ENCODE measurements at places on chromosomes 7 and 10. TPM values are rescaled to one million over a fixed set of nuclear protein-coding genes. Genes with fewer than 3 reads are reported as not detected.

DNA sequence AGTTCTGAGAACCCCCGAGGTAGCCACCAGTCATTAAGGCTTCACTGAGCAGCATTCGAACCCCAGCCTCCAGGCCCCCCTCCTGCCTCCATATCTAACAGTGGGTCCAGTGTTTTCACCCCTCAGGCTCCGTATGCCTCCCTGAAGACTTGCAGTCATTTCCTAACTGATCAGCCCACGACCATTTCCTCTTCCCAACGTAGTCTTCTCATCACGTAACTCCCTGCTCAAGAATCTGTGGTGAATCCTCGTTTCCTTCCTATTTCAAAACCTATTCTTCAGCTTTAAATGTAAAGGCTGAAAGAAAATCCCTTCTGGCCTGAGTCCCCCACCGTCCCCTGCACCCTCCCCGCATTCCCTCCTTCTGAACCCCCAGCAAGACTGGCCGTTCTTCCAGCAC, 21.1 kb downstream of the FRMD4A start:
- no peak overlapping the region for H3K4me3 ChIP-seq
- H3K4me1 ChIP-seq, result no peaks in the 10 kb centered on the region
- H3K36me3 ChIP-seq, result no peaks in the 10 kb centered on the region
- no peaks in the 10 kb centered on the region for H3K27me3 ChIP-seq
- H3K27ac ChIP-seq, result no peak overlapping the region

DNA sequence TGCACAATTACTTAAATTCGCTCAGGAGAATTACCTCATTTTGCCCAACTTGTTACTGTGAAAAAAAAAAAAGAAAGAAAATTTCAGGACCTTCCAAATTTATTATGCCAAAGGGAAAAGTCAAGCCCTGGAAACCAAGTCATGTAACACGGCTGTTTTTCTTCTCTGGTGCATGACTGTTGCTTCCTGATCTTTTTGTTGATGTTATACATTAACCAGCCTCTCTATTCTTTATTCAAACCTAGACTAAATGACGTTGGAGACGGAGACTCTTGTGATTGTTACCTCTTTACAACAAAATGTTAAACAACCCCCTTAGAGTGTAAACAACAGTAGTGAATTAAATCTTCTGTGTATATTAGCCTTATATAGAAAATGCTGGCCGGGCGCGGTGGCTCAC, 16.1 kb upstream of the ZC3HAV1 start:
- no peaks in the 10 kb centered on the region for H3K36me3 ChIP-seq
- no peak overlapping the region for H3K4me3 ChIP-seq
- no peak for DNase-seq

GRCh38 chr7:20227291-20227795, 10.2 kb upstream of the MACC1 start:
- H3K27ac ChIP-seq, result no peak overlapping the region
- no peaks in the 10 kb centered on the region for H3K27me3 ChIP-seq
- H3K36me3 ChIP-seq, result no peaks in the 10 kb centered on the region
- no peaks in the 10 kb centered on the region for H3K4me1 ChIP-seq
- DNase-seq, result no peak
- H3K4me3 ChIP-seq, result no peak overlapping the region

- no peak overlapping the region for H3K4me3 ChIP-seq
- no peaks in the 10 kb centered on the region for H3K27me3 ChIP-seq
- H3K27ac ChIP-seq, result no peak overlapping the region
These were observed 309.3 kb downstream of the KCNMA1 start for GRCh38 chr10:77328272-77328816.

DNA sequence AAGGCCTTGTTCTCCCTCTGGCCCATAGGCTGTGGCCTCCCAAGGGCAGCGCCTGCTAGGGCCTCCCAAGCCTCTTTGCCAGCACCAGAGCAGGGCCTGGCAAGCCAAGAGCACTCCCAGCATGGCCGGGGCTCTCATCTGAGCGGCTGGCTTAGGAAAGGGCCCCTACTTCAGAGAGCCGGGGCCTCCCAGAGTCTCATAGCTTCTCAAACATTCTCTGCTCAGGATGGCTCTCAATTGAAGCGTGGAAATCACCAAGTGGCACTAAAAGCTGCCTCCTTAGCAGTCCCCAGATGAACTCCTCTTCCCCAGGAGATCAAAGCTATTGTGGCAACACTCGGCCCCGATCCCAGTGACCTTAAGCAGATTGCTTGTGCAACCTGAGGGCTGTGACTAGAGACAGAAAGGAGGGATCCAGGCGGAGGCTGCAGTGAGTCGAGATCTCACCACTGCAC, 69.4 kb downstream of the FAM53B start:
- no peak overlapping the region for H3K27ac ChIP-seq
- H3K4me1 ChIP-seq, result peaks cover 4% of the 10 kb centered on the region
- no peak overlapping the region for H3K4me3 ChIP-seq
- no peaks in the 10 kb centered on the region for H3K36me3 ChIP-seq

GRCh38 chr10:70435241-70436085, 6.0 kb downstream of the NODAL start:
- no peaks in the 10 kb centered on the region for H3K36me3 ChIP-seq
- no peak overlapping the region for H3K4me3 ChIP-seq
- no peak overlapping the region for H3K27ac ChIP-seq
- H3K27me3 ChIP-seq, result peaks cover 20% of the 10 kb centered on the region
- no peak for DNase-seq

DNA sequence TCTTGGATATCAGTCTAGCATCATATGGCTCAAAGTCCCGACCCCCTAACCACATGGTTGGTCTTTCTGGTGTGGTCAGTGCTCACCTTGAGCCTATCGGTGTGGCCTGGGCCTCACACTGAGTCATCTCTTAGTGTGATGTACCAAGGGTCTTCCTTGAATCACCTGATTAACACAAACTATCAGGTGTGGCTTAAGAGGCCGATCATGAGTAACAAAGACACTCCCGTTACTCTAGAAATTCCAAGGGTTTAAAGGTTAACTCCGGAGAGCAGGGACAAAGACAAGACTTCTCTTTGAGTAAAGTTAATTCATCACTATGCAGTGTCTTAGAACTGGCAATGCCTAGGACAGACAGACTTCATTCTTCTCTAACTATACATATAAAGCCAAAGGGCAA, 52.3 kb upstream of the ARMC3 start:
- peaks cover 9% of the 10 kb centered on the region for H3K4me1 ChIP-seq
- no peak overlapping the region for H3K27ac ChIP-seq
- H3K27me3 ChIP-seq, result no peaks in the 10 kb centered on the region

- no peak overlapping the region for H3K4me3 ChIP-seq
- H3K4me1 ChIP-seq, result peaks cover 4% of the 10 kb centered on the region
- no peaks in the 10 kb centered on the region for H3K36me3 ChIP-seq
- peaks cover 1% of the 10 kb centered on the region for H3K27me3 ChIP-seq
- no peak for DNase-seq
- H3K27ac ChIP-seq, result no peak overlapping the region
These were observed 115.5 kb upstream of the AFAP1L2 start for GRCh38 chr10:114519756-114520293.

GRCh38 chr10:122018491-122018890, 29.5 kb downstream of the TACC2 start:
- H3K36me3 ChIP-seq, result no peaks in the 10 kb centered on the region
- H3K27me3 ChIP-seq, result no peaks in the 10 kb centered on the region
- H3K4me1 ChIP-seq, result no peaks in the 10 kb centered on the region
- no peak for DNase-seq
- no peak overlapping the region for H3K4me3 ChIP-seq
- no peak overlapping the region for H3K27ac ChIP-seq

- no peaks in the 10 kb centered on the region for H3K36me3 ChIP-seq
- H3K27me3 ChIP-seq, result no peaks in the 10 kb centered on the region
- H3K4me1 ChIP-seq, result no peaks in the 10 kb centered on the region
- no peak for DNase-seq
These were observed 139.9 kb upstream of the ZNF438 start for GRCh38 chr10:31171402-31172083.

DNA sequence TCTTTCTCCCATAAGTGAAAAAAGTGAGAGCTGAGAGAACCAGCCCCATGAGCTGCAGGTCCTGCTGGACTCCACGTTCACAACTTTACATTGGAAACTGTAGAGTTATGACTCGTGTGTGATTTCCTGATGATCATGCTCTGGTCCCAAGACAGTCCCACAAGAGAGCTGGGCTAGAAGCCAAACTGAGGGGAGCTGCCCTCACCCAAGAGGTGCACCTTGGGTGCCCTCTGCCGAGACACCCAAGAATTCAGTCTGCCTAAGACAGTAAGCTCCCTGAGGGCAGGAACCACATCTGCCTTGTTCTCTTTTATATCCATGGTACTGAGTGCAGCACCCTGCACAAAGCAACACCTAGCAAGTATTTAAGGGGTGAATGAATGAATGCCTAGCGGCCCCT, 112.8 kb upstream of the SFMBT2 start:
- DNase-seq, result no peak
- no peaks in the 10 kb centered on the region for H3K4me1 ChIP-seq
- H3K36me3 ChIP-seq, result no peaks in the 10 kb centered on the region
- H3K27ac ChIP-seq, result no peak overlapping the region
- H3K27me3 ChIP-seq, result no peaks in the 10 kb centered on the region

DNA sequence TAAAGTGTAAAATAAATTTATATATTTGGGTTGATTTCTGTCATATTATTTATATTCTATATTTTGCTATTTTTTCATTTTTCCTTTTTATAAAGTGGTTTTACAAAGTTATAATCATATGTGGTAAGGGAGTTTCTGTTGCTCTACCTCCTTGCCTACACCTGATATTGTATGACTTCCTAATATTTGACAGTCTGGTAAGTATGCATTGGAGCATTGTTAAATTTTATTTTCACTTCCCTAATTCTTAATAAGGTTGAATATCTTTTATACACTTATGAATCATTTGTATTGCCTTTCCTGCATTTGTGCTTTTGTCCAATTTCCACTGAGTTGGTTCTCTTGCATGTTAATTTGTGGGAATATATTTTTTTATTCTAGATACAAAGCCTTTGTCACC, 492.4 kb downstream of the GRID1 start:
- H3K27me3 ChIP-seq, result no peaks in the 10 kb centered on the region
- no peak for DNase-seq
- no peaks in the 10 kb centered on the region for H3K36me3 ChIP-seq
- H3K4me1 ChIP-seq, result no peaks in the 10 kb centered on the region
- no peak overlapping the region for H3K4me3 ChIP-seq

- no peak overlapping the region for H3K27ac ChIP-seq
- no peak overlapping the region for H3K4me3 ChIP-seq
- peaks cover 2% of the 10 kb centered on the region for H3K27me3 ChIP-seq
- H3K36me3 ChIP-seq, result no peaks in the 10 kb centered on the region
These were observed 102.9 kb upstream of the FAM20C start for GRCh38 chr7:89232-90019.

GRCh38 chr7:24457219-24457558, 116.1 kb upstream of the PALS2 start:
- H3K27me3 ChIP-seq, result no peaks in the 10 kb centered on the region
- no peaks in the 10 kb centered on the region for H3K36me3 ChIP-seq
- no peak for DNase-seq
- H3K4me1 ChIP-seq, result no peaks in the 10 kb centered on the region

- H3K4me3 ChIP-seq, result no peak overlapping the region
- no peaks in the 10 kb centered on the region for H3K4me1 ChIP-seq
- peaks cover 14% of the 10 kb centered on the region for H3K36me3 ChIP-seq
- no peak overlapping the region for H3K27ac ChIP-seq
- no peaks in the 10 kb centered on the region for H3K27me3 ChIP-seq
These were observed 12.4 kb downstream of the ZNF789 start for GRCh38 chr7:99485094-99485493.

- no peaks in the 10 kb centered on the region for H3K27me3 ChIP-seq
- H3K4me1 ChIP-seq, result no peaks in the 10 kb centered on the region
These were observed 25.1 kb upstream of the GHITM start for GRCh38 chr10:84114088-84114667.

DNA sequence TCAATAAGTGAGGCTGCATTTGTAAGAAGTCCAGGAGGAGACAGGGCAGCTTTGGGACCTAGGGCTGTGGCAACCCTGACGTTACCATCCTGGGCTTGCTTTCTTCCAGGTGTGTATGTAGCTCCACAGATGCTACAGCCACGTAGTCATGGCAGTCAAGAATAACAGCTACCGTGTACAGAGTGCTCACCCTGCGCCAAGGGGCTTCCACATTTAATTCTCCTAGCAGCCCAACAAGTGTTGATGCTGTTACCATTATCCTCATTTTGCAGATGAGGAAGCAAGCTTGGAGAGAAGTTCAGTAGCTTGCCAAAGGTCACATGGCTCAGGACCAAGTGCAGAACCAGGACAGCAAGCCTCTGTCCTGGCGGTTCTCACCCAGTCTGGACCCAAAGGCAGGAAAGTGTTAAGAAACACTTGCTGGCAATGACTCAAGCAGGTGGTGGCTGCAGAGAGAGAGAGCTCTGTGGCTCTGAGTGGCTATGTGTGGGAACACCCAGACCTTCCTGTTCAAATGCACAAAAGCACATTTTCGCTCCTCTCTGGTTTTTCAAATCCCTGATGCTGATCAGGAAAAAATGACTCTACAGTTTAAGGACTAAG, 89.8 kb downstream of the CREM start:
- H3K27me3 ChIP-seq, result no peaks in the 10 kb centered on the region
- H3K4me1 ChIP-seq, result peaks cover 3% of the 10 kb centered on the region
- no peaks in the 10 kb centered on the region for H3K36me3 ChIP-seq
- DNase-seq, result no peak

- H3K4me1 ChIP-seq, result no peaks in the 10 kb centered on the region
- H3K27me3 ChIP-seq, result no peaks in the 10 kb centered on the region
- no peak overlapping the region for H3K27ac ChIP-seq
- H3K4me3 ChIP-seq, result no peak overlapping the region
- no peak for DNase-seq
These were observed 50.3 kb downstream of the ERLIN1 start for GRCh38 chr10:100135486-100135885.

DNA sequence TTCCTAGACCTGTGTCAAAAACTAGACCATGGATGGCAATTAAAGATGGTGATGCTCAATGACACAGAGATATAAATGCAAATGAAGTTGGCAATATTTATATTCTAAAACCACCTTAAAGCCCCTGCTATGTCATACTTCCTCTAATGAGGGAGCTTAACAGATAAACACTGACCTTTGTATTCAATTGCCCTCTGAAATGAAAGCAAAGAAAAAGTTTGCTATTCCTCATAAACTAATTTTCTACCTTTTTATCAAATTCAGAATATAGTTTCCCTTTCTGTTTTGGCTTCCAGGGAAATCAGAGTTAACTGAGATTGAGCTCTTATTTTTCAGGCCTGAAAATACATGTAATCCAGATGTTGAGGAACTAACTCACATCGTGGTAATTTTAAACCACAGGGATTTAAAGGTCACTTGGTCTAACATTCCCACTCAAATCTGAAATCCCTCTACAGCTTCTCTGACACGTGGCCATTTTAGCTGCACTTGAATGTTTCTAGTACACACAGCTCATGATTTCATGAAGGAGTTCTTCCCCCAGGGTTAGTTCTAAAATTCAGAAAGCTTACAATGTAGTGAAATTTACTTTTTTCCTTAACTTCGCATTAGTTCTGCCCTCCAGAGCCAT, 37.9 kb upstream of the ABCB5 start:
- H3K4me3 ChIP-seq, result no peak overlapping the region
- H3K27ac ChIP-seq, result no peak overlapping the region
- H3K4me1 ChIP-seq, result no peaks in the 10 kb centered on the region
- DNase-seq, result no peak
- H3K36me3 ChIP-seq, result no peaks in the 10 kb centered on the region

- 0 out of 2 replicates have a peak, but pooled peaks cover 2% of the 10 kb centered on the region for H3K4me1 ChIP-seq
- DNase-seq, result no peak
- H3K36me3 ChIP-seq, result no peaks in the 10 kb centered on the region
- H3K27me3 ChIP-seq, result no peaks in the 10 kb centered on the region
- H3K27ac ChIP-seq, result no peak overlapping the region
These were observed 102.2 kb downstream of the GFRA1 start for GRCh38 chr10:116170815-116171250.

Gene PRPS1L1
- total RNA-seq, result not detected

Gene SORBS1
- total RNA-seq, result 36.3 TPM

Gene PODXL
- total RNA-seq, result 945 TPM

Gene ZNF804B
- total RNA-seq, result not detected

Gene VSTM2A
- total RNA-seq, result 0.58 TPM

Gene CFAP70
- total RNA-seq, result 0.30 TPM

Gene PTN
- total RNA-seq, result 28.6 TPM

Gene TMEM130
- total RNA-seq, result 2.9 TPM

Gene FRMPD2
- total RNA-seq, result 0.07 TPM
